HEK293T (cell line): ENCODE measurements at places on chromosomes 16 and 17.

DNA sequence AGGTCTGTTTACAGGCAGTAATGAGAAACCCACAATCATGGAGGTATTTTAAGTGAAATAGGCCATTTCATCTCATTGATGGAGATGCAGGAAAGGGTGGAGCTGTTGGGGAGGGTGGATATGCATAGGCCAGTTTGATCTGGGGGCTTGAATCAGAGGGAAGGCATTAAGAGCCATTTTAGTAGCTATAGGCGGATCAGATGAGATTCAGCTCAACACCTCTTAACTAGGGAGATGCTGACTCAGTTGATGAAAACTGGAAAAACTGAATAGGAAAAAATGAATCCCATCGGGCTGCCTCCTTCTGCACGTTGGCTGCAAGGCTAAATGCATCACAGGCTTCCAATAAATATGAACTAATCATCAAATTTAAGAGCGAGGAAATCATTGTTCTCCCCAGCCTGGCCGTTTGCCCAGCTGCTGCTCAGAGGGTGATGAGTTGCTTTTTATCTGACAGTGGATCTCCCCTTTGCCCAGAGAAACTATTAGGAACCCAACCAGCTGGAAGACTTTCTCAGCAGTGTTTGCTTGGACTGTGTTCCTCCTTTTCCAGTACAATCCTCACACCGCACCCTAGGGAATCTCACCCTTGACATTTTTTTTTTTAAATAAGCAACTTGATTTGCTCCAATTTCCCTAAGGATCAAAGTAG is 149.6 kb downstream of the SOX9 start:
- no peak for DNase-seq

GRCh38 chr17:81733507-81734404 is 21.7 kb downstream of the SLC25A10 start:
- DNase-seq, result peak; percentile 95

DNA sequence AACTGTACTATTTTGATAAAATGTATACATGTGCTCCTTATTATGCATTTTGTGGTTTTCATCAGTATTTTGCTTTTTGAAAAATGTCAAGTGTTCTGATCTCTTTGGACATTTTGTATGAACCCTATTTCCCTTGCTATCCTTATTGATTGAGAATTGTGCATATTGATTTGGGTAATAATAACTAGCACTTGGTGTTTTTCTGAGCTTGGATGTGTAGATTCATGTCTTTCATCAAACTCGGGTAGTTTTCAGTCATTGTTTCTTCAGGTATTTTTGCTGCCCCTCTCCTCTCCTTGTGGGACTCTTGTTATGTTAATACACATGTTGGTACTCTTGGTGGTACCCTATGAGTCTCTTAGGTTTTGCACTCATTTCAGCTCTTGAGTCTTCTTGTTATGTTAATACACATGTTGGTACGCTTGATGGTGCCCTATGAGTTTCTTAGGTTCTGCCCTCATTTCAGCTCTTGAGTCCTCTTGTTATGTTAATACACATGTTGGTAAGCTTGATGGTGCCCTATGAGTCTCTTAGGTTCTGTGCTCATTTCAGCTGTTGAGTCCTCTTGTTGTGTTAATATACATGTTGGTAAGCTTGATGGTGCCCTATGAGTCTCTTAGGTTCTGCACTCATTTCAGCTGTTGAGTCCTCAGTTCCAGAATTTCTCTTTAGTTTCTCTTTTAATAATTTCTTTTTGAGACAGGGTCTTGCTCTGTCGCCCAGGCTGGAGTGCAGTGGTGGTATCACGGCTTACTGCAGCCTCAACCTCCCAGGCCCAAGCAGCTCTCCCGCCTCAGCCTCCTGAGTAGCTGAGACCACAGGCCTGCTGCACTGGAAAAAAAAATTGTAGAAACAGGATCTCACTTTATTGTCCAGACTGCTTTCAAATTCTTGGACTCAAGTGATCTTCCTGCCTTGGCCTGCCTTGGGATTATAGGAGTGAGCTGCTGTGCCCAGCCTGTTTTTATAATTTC is 19.3 kb downstream of the ZNF750 start:
- DNase-seq, result no peak

GRCh38 chr17:3034578-3034920 is 28.9 kb downstream of the OR1D5 start:
- DNase-seq, result no peak

GRCh38 chr17:55770196-55770870 is 19.5 kb downstream of the PCTP start:
- peak; percentile 69 for DNase-seq

DNA sequence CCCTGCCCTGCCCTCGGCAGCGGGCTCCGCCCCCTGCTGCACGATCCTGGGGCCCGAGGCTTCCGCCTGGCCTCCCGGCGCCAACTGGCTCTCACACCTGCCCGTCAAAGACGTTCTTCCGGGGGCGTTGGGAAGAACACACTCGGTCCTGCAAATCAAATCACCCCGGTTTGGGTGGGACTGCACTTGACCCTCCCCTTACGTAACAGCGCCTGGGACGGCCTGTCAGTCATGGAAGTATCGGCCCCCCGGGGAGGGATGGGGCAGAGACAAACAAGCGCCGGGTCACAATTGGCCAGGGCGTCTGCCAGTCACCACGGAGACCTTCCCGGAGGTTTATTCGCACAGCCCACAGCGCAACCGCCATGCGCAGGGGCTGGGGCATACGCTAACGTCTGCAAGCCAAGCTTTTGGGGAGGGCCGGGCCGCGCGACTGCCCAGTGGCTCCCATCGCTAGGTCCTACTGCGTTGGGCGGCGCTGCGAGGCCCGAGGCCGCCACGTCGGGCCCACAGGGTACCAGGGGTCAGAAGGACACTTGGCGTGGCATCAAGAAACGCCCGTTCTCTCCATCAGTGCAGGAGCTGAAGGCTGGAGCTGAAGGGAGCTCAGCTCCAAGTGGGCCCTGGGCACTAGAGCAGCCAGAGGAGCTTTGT is 388 bp upstream of the AKTIP start:
- peak; percentile 98 for DNase-seq

DNA sequence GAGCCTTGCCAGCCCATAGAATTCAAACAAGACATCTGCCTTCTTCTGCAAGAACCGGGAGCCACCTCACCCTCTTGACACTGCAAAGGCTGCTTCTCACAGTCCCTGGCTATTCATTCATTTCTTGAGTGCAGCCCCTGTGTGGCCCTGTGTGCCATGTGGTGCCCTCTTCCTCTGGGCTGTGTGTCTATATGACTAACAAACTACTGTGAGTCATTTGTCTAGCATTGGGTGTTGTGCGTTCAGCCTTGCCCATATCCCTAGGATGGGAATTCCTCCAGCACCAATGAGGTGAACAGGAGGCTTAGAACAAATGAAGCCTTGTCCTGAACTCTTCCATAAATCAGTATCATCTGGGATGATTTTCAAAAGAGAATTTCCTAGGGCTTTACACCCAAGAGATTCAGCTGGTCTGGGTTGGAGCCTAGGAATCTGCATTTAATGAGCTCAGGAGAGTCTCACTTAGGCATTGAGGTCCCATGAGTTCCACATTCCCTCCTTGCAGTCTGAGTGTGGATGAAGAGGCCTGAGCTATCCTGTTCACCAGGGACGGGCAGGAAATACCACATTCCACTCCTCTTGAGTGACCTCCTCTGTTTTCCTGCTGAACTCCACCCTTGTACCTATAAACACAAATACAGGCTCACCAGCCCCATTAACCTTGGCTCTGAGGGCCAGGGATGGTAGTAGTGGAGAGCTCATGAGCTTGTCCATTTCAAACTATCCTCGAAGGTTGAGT is 308.7 kb upstream of the N4BP1 start:
- no peak for DNase-seq

DNA sequence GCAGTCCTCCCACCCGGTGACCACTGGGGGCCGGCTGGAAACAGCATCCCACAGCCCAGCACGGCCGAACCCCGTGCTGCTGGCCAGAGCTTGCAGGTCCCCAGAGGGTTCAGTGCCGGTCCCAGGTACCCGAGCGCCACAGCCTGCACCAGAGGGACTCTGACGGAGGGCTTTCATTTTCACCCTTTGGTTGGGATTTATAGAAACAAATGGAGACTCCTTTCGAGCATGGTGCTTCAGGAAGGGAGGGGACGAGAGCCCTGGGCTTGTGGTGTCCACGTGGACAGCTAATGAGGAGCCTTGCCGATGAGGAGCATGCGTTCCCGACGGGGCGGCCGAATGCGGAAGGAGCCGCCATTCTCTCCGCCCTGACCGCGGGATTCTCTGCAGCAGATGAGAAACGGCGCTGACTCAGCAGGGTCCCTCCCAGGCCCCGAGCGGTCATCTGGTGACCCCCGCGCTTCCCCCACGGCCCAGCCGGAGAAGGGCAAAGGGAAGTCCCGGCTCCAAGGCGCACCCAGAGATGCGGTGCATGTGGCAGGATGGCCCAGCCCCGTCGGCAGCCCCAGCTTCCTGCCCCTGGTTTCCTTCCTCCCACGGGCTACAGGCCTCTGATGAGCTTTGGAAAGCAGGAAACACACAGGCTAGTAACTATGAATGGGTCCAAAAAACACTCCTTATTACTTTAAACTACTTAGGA is 9.8 kb downstream of the SLC38A10 start:
- DNase-seq, result no peak

GRCh38 chr17:67623767-67624166 is 94.0 kb upstream of the NOL11 start:
- no peak for DNase-seq
